ENCODE measurements at places on chromosomes 6 and 20.

DNA sequence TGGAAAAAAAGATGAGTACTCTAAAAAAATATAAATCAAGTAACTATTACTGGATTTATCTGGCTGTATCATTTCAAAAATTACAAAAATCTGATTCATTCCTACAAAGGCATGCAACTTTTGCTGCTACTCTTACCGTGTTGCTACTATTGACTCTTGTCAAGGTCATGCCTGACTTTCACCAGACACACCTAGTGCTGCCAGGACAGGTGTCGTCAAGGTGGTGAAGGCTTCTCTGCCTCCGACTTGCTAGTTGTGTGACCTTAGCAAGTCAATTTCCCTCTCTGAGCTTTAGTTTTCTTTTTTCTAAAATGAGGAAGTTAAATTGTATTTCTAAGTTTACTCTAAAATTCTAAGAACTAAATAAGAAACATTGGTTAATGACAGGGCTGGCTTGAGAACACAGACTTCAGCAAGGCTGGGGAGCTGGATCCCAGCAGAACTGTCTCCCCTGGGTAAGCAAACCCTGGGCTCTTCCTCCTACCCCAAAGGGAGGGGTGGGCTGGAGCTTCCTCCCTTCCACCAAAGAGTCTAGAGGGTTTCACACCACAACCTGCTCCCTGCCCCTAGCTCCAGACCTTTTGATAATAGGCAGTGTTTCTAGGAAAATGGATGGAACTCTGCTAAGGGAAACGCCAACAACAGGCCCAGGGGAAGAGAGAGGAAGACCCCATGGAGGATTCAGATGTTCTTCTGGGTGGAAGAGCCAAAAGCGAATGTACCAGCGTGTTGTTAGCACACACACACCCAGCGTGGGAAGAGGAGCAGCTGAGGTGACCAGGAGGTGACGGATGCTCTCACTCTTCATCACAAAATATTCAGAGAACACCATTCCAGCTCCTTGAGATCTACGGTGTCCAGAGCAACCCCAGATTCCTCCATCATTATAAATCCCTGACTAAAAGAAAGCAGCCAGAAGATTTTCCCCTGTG, 47.9 kb upstream of the CITED2 start:
- DNase-seq: no peak

- DNase-seq: no peak
These were observed 212.6 kb upstream of the FOXQ1 start for GRCh38 chr6:1099264-1099663.

DNA sequence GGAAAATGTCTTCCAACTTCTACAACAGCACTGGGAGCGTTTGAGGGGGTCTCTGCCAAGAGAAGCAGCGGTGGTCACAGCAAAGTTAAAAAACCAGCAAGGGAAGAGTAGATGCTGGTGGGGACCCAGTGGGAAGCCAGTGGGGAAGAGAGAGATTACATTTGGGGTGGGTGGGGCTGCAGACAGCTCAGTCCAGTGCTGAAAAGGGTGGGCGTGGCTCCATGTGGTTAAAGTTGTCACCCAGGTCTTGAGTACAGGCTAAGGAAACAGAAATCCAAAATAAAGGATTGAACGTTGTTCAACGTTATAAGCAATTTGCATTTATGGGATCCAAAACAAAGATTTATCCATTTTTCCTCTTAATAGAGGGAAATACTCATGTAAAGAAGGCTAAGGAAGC, 106.3 kb upstream of the LY86 start:
- DNase-seq: no peak

- DNase-seq: no peak
These were observed 61.0 kb upstream of the ZMYND8 start for GRCh38 chr20:47417245-47418068.

All from GF-D8 (cell line).